Caco-2 (cell line): ENCODE measurements at places on chromosomes 7 and 10. TPM values are rescaled to one million over a fixed set of nuclear protein-coding genes. Genes with fewer than 3 reads are reported as not detected.

- no peak for DNase-seq
These were observed 385.5 kb downstream of the SEMA3D start for GRCh38 chr7:84801396-84801795.

DNA sequence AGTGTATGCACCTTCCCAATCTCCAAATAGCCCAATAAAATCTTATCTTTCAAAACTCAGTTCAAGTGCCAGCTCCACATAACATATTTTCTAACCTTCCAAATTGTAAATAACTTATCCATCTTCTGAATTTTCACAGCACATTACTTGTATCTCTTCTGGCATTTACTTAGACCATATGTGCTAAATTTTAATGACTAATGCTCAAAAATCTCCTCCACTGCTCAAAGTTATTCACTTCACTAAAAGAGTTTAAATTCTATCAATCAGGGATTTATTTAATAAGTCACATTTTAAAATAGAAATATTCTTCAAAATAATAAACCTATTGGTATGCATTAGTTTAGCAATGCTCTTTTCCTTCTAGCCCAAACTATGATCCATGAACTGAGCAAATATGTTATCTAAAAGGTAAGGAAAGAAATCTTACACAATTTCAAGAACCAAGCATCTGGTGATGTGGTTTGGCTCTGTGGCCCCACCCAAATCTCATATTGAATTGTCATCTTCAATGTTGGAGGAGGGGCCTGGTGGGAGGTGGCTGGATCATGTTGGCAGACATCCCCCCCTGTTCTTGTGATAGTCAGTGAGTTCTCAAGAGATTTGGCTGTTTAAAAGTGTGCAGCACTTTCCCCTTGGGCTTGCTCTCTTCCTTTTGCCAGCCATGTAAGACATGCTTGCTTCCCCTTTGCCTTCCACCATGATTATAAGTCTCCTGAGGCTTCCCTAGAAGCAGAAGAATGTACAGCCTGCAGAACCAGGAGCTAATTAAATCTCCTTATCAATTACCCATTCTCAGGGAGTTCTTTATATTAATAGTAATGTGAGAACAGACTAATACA is 28.1 kb upstream of the GPR22 start:
- DNase-seq = no peak

DNA sequence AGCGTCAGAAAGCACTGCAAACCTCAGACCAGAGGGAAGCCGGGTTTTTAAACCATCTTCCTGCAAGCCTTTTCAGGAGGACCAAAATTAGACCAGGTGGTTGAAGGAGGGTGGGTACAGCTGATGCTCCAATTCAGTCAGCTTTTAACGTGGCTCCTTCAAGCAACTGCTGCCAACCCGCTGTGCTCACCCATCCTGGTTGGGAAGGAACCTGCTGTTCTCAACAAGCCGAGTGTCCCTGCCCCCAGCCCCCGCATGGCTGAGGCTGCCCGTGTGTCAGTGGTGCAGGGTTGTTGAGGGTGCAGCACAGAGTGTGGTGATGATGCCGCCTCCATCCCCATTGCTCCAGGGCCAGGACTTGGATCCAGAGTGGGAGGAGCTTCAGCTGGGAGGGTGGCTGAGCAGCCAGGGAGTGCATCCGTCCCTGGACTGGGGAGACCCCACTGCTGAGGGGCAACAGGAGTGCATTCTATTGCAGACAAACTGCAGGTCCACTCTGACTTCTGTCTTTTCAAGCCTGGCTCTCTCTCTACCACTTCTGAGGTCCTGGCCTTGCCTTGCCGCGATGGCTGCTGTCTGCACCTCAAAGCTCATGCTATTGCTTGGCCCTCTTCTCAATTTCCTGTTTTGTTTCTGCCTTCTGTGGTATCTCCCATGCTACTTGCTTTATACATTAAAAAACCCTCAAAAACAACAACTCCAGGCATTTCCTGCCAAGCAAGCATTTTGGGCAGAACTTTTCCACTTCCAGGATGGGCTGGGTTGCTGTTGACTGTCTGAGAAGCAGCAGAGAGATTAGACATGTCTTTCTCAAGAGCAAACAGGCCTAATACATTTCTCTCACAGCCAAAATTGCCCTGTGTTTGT is 134.7 kb downstream of the DNAJB6 start:
- DNase-seq = no peak

The HHEX gene
- 5.8 and 6.7 TPM in 2 replicates for total RNA-seq
